ENCODE measurements at places on chromosomes 6 and 20.

DNA sequence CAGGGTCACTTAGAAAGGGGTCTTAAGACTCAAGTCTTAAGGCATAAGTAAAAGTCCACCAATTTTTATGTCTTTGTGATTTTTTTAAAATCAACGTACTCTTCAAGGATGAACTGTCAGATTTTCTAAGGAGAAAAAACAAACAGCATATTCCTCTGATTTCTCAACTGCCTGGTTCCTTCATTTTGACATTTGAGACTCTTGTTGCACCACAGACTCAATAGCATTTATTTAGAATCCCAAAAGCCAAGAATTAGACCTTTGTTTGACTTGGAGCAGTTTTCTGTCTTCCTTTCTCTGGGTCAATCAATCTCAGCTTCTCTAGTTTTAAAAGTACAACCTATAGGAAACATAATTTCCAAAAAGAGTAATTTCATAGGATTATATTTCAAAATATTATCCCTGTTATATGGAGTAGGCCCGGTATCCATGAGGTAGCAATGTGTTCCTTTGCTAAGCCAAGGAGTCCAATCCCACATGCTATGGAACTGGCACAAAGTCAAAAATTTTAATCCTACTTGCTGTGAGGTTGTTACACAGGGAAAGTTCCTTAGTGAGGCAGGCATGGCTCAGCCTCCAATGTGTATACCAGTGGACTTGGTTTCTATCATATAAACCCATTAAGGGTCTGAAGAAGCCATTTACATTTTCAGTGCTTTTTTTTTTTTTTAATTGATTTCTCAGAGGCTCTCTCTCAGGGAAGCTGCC lies 405.7 kb downstream of the KIF16B start:
- no peak for DNase-seq

DNA sequence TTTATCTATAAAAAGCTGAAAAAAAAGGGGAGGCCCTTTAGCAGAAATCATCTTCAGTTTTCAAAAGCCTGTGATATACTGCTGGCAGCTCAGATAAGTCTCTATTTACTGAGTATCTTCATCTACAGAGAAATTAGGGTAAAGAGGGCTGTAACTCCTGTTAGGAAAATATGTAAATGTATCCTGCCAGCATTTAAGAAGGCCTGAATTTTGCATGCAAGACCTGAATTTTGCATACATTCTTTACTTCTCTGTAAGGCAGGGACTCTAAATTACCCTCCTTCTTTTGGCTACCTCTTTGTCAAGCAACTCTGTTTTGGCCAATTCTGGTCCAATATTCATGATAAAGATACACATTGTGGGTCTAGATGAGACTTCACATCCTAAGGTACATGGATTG lies 150.6 kb upstream of the SPACA1 start:
- DNase-seq = no peak

DNA sequence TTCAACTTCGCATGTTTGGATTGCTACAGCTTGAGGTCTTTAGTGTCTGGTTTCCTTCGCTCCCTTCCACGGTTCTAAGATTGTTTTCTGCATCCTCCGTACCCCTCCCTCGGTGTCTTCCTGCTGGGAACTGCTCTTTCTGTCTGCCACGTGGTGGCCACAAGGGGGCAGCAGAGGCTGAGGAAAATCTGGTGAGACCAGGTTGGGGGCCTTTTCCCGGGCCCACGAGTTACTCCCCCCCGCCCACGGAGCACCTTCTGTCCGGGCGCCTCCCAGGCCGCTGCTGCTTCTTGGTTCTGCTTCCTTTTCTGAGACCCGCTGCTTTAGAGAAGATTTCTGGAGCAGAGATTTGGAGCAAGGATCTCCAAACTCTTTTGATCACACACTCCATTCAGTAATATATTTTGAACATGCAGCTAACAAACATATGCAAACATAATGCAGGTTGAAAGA lies 21.1 kb upstream of the NOTCH4 start:
- DNase-seq = peak; percentile 47

- no peak for DNase-seq
These were observed 32.3 kb upstream of the GNRH2 start for GRCh38 chr20:3010985-3011723.

GRCh38 chr20:54017846-54018245 lies 52.5 kb downstream of the BCAS1 start:
- peak; percentile 22 for DNase-seq

GRCh38 chr6:148747145-148747470 lies 278 bp downstream of the UST start:
- peak; percentile 18 for DNase-seq

DNA sequence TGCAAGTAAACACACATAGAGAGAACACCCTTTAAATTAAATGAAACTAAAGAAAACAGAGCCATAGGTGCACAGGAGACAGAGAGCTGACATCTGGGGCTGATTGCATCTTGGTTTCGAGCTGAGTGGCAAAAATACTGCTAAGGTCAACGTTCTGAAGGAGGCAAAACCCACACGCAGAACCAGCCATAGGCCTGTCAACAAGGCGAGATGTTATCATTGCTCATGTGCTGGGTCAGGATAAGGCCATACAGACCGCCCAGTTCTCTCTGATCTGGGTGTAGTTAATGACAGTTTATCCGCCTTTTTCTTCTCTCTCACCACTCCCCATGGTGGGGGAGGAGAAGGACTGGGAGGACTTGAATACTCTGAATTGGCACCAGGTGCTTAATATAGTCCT lies 4.5 kb upstream of the FAM110A start:
- DNase-seq = no peak

- DNase-seq = no peak
These were observed 116.3 kb downstream of the GMPR start for GRCh38 chr6:16354692-16355091.

GRCh38 chr6:14915888-14916832 lies 329.7 kb upstream of the JARID2 start:
- no peak for DNase-seq

GRCh38 chr6:104404377-104404776 lies 455.3 kb downstream of the HACE1 start:
- no peak for DNase-seq

DNA sequence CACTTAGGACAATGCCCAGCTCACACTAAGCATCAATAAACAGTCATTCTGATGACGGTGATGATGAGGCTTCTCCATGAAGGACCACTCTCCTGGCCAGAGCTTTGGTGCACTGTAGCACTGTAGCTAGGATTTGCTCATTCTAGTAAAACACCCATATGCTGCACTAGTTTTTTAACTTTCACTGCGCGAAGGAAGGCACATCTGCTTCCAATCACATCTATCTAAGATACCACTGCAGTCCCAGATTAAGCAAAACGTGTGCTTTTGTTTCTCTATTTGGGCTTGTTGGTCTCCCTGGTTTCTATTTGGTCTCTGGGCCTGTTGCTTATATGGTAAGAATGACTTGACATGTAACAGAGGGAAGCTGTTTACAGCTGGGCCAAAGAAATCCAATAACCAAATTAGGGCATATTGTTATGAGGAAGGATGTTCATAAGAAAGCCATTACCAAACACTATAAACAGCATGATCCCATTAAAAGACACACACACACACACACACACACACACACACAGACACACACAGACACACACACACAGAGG lies 62.4 kb downstream of the FAM229B start:
- DNase-seq = no peak

DNA sequence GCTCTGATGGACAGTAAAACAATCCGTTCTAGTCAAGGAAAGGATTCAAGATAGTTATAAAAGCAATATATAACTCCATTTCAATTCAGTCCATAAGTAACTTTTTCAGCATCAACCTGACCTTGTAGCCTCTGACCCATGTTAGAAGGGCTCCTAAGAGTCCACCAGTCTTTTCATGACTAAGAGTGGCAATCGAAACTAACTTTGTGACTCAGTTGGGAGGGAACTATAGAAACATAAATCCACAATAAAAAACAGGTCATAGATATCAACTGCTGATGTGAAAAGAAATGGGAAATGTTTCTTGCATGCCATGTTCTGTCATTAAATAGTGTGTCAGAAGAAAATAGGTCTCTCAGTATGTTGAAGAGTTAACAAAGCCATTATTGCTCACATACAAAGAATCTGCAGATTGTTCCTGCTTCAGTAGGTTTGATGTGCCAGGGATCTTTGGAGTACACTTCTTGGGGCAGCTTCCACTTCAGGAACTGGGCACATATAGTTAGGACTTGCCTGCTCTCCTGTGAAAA lies 16.2 kb upstream of the RBL1 start:
- DNase-seq = no peak

DNA sequence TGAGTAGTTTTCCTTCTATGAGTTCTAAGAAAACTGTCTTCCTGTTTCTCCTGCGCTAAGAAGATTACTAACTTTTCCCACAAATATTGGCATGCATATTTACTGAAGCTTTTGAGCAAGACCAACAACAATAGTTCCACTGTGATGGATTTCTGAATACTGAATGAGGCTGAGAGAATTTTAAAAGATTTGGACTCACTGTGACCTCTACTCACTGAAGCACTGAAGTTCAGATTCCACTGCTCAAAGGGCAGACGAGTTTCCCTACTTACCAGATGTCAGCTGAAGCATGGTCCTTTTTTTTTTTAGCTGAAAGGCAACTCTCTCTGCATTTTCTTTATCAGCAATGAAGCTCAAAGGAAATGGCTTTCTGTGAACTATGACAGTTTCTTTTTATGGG lies 718.5 kb downstream of the RFPL4B start:
- DNase-seq = no peak

GRCh38 chr20:38231531-38232121 lies 28.9 kb downstream of the KIAA1755 start:
- no peak for DNase-seq

DNA sequence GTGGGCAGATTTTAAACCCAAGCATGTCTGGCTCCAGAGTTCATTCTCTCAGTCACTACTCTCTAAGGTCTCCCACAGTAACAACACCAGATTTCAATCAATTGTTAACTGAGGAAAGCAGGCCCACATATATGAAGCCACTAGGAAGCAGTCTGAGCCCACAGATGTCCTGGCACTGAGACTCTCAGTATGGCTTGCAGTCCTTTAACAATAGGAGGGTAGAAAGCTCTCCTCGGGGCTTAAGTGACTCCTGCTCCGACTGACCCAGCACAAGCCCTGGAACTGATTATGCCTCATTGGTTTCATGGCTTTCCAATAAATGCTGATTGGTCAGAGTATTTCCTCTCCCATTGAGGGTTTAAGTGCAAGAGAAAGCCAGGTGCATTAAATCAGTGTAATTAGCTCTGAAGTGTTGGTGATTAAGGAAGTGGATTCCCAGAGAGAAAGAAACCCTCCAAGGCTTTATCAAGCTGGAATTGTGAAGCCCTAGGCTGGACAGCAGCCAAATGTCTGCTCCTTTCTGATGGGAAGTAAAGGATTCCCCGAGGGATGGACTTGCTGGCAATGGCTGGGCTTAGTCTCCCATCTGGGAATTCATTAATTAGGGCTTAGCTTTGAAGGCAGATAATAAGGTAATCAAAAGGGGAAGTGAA lies 76.6 kb upstream of the PROKR2 start:
- DNase-seq = no peak

DNA sequence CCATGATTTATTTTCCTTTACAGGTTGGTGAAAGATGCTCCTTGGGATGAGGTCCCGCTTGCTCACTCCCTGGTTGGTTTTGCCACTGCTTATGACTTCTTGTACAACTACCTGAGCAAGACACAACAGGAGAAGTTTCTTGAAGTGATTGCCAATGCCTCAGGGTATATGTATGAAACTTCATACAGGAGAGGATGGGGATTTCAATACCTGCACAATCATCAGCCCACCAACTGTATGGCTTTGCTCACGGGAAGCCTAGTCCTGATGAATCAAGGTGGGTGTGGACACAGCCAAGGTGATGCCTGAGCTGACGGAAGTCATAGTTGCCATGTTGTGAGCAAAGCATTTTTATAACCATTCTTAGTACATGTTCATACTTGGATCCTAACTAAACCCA lies 34.6 kb upstream of the CALHM6 start:
- no peak for DNase-seq

DNA sequence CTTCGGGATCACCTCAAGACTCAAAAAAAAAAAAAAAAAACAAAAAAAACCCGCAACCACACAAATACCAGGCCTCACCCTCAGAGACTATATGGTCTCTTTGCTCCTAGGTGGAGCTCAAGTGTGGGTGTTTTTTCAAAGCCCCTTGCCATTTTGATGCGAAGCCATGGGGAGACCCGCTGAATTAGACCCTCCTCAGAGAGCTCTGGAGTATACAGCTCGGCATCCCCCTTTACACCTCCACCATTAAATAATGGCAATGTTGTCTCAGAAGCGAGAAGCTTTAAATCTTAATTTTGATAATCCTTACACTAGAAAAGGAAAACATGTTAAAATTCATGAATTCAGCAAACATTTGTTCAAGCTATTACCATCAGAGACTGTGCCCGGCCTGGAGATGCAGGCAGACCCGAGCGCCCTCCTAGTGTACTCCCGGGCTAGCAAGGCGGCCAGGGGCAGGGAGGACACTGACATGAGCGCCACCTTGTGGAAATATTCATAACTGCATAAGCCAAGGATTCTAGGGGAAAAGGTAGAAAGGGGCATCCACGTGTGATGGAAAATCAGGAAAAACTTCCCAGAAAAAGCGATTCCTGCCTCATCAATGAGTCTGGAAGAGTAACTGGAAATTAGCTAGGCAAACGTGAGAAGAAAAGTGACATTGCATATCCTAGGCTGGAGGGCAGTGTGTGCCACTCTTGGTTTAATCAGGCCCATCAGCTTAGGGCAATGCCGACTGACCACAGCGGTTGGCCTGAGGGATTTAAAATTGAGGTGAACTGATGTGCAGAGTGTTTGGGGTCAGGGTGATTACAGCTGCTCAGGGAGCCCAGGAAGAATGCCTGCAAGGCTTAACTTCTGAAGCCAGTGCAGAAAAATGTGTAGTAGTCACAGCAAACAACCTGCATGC lies 72.5 kb downstream of the B3GAT2 start:
- peak; percentile 27 for DNase-seq

DNA sequence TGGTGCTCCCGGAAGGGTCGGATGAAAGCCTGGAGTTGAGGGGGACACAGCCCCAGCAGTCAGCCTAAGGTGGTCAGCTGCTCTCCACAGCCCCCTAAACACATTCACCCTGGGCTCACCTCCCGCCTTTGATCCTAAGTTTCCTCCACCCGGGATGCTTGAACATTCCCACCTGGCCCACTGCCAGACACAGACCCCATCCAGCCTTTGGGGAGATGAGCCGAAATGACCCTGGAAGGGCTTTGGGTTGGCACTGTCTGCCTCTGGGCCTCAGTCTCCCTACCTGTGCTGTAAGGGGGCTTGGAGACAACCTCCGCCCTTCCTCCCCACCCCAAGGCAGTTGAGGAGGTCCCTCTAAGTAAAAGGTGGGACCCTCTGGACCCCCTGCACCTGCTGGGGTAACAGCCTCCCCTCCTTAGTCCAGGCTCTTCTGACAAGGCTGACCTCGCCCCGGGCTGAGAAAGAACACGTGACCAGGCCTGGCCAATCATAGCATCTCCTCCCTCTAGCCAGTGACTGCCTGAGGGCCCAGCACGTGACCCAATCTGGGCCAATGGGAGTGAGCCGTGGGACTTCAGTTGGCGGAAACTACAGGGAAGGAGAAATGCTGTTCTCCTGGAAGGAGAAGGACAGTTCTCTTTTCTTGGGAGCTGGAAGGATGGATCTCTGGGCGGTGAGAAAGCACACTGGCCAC lies 16.9 kb upstream of the UBE2V1 start:
- no peak for DNase-seq
